ENCODE measurements at places on chromosomes 5 and 9. TPM values are rescaled to one million over a fixed set of nuclear protein-coding genes. Genes with fewer than 3 reads are reported as not detected.

TAF11L5 gene
- total RNA-seq = not detected

SLC12A2 gene
- total RNA-seq = 34.6 TPM

WHRN gene
- total RNA-seq = 0.17 TPM

MARVELD2 gene
- 3.1 TPM for total RNA-seq

C6 gene
- not detected for total RNA-seq

GHR gene
- total RNA-seq = 3.2 TPM

GKAP1 gene
- total RNA-seq = 2.6 TPM

FAM78A gene
- 12.4 TPM for total RNA-seq

ORM2 gene
- not detected for total RNA-seq

DNA sequence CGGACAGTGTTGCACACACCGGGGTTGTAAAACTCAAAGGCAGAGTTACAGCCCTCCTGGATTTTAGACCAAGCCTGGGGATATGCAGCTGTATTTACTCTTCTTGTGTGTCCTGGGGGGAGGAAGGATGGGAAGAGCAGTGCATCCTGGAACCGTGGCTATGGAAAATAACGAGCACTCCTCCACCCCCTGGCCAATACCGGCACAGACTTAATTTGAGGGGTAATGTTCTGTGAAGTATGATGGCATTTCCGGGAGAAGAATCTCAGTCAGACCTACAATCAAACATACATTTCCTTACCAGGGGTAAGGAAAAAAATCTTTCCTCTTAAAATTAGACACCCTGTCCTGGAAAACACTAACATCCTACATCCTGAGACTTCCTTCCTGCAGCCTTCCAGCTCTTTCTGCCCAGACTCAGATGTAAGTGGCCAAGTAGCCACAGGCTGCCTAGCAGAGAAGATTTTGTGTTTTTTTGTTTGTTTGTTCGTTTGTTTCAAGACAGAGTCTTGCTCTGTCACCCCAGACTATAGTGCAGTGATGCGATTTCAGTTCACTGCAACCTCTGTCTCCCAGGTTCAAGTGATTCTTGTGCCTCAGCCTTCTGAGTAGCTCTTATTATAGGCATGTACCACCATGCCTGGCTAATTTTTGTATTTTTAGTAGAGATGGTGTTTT, 11.0 kb upstream of the ERMP1 start:
- DNase-seq = peak; percentile 70

- no peak for DNase-seq
Observed at GRCh38 chr9:967903-968641, 8.4 kb upstream of the DMRT3 start.

- DNase-seq = no peak
Observed at GRCh38 chr9:91166796-91167366, 194.8 kb downstream of the AUH start.

DNA sequence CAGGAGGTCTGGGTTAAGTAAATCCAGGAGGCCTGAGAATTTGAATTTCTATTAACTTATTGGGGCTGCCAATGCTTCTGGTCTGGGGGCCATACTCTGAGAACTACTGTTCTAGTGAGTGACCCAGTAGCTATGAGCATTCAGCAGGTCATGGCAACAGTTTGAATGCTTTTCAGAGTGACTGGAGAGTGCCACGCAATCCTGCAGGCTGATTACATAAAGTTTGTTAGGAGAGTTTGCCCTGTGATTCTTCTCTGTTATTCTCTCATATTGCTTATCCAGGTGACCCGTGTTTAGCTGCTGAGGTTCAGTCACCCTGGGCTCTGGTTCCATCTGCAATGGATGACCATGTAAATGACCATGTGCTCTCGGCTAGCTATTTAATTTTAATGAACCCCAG, 22.2 kb upstream of the TMED7 start:
- DNase-seq = no peak

GRCh38 chr9:78900500-78900899, 603.6 kb downstream of the PSAT1 start:
- no peak for DNase-seq

DNA sequence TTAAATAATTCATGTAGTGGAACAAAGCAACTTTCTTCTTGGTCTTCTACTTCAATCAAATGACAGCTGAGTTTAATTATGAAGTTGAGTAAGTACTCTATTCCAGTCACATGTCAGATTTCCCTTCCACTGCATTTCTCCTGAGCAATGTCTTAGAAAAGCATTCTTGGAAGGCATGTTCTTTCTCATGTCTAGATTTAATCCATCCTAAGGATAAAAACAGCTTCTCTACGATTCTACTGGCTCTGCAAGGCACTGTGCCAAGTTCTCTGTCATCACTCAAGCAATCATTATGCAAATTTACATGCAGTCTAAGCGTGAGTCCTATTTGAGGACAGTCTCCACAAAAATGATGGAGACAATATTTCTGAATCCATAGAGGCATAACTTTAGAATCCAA, 142.4 kb downstream of the YIPF5 start:
- no peak for DNase-seq

DNA sequence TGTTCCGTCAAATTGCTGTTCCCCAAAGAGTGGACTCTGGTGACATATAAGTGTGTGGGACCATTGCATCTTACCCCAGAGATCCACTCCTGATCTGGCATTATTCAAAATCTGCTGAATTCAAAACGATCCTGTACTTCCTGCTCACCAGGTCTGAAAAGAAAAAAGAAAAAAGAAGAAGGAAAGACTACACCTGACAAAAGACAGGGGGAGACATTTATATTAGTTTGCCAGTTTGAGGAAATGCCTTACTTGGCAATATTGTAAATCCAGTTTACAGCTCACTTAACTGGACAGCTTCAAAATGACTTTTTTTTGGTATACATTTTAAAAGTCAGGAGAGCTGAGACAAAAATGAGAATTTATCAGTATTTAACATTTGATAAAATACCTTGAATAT, 15.0 kb upstream of the GRHPR start:
- DNase-seq = no peak

GRCh38 chr9:135555910-135556309, 5.6 kb upstream of the PAEP start:
- DNase-seq = no peak

DNA sequence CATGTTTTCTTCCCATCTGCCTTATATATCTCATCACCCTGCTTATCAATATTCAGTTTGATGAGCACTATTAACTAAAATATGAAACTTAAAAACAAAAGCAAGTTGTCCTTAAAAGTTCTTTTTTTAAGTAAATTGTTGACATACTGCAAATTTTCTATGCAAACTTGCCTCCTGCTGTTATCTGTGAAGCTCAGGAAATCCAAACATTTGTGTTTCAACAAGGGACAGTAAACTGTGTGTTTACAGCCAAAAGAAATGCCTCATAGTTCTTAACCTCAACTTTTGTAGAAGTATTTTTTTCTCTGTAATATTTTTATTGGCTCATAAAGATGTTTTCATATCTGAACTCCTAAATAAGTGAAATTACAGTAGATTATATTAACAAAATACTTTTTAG, 7.7 kb upstream of the TTC23L start:
- no peak for DNase-seq

GRCh38 chr5:25128606-25129005, 483.8 kb upstream of the CDH10 start:
- DNase-seq = no peak

DNA sequence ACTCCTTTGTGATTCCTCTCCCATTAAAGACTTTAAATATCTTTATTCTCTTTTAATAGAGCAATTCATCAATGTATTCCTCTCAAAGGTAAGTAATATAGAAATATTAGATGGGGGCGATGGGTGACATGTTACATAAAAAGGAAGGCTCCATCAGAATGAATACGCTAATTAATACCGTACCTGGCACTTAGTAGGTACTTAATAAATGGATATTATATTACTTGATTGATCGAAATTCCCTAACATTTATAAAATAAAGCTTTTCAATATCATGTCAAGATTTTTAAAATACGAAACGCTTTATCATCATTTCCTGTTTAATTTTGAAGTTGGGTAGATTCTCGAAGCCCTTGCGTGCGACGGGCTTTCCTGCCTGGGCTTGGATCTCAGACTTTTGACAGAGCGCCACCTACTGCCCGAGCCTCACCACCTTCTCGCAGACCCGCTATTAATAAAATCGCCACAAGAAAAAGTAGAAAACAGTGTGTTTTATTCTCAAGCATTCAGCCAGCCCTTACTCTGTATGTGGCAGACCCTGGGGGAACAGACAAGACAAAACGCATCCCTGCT, 99.4 kb downstream of the C5orf15 start:
- DNase-seq = peak; percentile 88

GRCh38 chr5:168663276-168664004, 84.3 kb upstream of the PANK3 start:
- no peak for DNase-seq

DNA sequence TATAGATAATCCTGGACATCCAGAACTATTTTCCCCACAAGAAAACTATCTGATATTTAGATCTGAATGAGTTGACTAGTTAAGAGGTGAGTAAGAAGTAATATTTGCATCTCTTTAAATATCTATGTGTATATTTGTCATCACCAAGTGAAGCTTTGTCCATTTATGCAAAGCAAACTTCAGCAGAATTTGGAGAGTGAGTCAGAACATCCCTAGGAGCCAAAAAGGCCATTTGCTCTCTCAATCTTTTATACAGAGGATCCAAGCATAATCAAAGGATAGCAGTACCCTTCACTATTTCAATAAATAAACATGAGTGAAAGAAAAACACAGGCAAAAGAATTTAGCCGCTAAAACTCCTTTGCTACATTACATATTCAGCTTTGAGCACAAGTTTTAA, 454.4 kb downstream of the NR2F1-AS1 start:
- DNase-seq = no peak

DNA sequence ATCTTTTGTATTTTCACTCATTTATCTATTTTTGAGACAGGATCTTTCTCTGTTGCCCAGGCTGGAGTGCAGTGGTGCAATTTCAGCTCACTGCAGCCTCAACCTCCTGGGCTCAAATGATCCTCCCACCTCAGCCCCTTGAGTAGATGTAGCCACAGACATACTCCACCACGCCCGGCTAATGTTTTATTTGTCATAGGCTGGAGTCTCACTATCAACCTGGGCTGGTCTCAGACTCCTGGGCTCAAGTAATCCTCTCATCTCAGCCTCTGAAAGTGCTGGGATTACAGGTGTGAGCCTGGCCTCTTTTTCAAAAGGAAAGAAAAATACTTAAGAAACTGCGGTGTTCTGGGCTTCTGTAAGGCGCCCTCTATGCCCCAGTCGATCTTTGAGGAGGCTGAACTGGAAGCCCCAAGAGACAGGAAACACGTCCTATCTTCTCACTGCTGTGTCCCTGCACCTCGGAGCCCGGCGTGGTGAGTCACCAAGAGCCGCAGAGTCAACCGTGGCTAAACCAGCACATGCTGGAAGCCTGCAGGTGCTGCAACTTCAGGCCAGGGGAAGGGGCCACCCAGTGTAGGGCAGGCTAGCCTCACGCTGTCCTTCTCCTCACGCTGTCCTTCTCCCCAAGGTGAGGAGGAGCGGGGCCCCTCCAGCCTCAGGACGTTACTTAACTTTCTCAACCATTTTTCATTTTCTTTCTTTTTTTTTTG, 15.2 kb upstream of the LHX3 start:
- peak; percentile 37 for DNase-seq
